Stimulated activated CD8-positive, alpha-beta memory T cell treated with anti-CD3 and anti-CD28 coated beads, Interleukin-7, amount 100 ng/mL, for 1 hour (primary cell): ENCODE measurements at places on chromosomes 7 and 10.

- DNase-seq, result peak; percentile 21
Measured at GRCh38 chr10:130300608-130301020, 164.4 kb downstream of the GLRX3 start.

- DNase-seq, result no peak
Measured at GRCh38 chr10:51423121-51423452, 276.3 kb downstream of the CSTF2T start.

GRCh38 chr10:24731942-24732341, 8.3 kb upstream of the ARHGAP21 start:
- no peak for DNase-seq

DNA sequence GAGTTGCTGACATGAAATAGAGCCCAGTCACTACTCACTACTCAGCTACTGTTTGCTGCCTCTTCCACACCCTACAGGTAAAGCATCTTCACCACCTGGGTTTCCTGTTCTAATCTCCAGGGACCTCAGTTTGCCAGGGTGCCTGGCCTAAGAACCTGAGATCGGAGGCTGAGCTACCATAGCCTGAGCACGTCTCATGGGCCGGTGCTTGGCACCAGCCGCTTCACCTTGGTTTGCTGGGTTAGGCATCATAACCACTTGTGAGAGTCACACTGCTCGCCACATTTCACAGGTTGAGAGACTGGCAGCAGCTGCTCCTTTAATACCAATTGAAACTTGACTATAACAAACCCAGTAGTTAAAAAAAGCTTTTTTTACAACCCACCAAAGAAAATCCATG, 75.1 kb downstream of the EMX2 start:
- DNase-seq, result no peak

DNA sequence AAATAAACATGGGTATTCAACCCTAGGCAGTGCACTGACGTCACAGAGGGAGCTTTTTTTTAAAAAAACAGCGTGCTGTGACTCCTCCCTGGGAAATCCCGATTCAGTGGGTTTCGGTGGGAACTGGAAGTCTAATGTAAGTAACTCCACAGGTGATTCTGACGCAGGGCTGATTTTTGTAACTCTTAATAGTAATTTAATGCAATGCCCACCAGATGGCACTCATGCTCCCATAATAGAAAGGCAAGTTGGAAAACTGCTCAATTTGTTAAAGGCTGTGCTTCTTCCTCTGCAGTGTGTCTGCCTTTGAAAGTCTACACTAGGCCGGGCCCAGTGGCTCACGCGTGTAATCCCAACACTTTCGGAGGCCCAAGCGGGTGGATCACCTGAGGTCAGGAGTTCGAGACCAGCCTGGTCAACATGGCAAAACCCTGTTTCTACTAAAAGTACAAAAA, 10.9 kb upstream of the RSU1 start:
- DNase-seq, result peak; percentile 22

GRCh38 chr10:71088054-71088453, 124.3 kb upstream of the UNC5B start:
- DNase-seq, result no peak

GRCh38 chr10:60511477-60512229, 122.0 kb upstream of the ANK3 start:
- DNase-seq, result no peak

GRCh38 chr10:113665806-113666354, 2.0 kb upstream of the NRAP start:
- no peak for DNase-seq

DNA sequence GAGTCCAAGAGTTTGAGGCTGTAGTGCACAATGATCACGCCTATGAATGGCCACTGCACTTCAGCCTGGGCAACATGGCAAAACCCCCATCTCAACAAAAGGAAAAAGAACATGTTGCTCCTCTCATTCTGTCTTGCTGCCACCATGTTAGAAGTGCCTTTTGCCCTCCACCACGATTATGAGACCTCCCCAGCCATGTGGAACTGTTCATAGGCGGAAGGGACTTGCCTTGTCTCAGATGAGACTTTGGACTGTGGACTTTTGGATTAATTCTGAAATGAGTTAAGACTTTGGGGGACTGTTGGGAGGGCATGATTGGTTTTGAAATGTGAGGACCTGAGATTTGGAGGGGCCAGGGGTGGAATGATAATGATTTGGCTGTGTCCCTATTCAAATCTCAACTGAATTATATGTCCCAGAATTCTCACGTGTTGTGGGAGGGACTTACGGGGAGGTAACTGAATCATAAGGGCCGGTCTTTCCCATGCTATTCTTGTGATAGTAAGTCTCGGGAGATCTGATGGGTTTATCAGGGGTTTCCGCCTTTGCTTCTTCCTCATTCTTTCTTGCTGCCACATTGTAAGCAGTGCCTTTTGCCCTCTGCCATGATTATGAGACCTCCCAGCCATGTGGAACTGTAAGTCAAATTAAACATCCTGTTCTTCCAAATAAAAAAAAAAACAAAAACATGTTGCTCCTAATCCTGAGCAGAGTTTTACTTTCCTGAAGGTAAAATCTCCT, 22.3 kb downstream of the DLG5 start:
- no peak for DNase-seq

DNA sequence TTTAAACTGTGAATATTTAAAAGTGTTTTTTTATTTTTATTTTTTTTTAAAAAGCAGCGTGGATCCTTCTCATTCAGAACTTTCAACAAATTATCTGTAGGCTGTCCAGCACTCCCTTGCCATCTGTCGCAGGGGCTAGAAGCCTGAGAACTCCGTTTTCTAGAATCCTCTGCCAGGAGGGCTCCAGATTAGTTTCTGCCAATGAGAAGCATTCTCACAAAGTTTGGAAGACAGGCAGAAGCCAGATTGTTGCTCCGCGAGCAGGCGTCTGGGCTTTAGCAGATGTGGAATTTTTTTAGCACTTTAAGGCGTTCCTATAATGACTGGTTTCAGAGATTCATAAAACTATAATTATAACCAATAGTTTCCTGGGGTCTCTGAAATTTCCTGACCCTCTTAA, 220.9 kb upstream of the KIAA1217 start:
- no peak for DNase-seq

GRCh38 chr10:16505161-16505560, 16.5 kb downstream of the C1QL3 start:
- DNase-seq, result no peak

GRCh38 chr7:125878988-125879387, 949.4 kb upstream of the POT1 start:
- DNase-seq, result no peak

GRCh38 chr7:66877577-66878300, 43.3 kb upstream of the TMEM248 start:
- DNase-seq, result no peak

- DNase-seq, result no peak
Measured at GRCh38 chr7:112058686-112059085, 147.5 kb downstream of the DOCK4 start.

DNA sequence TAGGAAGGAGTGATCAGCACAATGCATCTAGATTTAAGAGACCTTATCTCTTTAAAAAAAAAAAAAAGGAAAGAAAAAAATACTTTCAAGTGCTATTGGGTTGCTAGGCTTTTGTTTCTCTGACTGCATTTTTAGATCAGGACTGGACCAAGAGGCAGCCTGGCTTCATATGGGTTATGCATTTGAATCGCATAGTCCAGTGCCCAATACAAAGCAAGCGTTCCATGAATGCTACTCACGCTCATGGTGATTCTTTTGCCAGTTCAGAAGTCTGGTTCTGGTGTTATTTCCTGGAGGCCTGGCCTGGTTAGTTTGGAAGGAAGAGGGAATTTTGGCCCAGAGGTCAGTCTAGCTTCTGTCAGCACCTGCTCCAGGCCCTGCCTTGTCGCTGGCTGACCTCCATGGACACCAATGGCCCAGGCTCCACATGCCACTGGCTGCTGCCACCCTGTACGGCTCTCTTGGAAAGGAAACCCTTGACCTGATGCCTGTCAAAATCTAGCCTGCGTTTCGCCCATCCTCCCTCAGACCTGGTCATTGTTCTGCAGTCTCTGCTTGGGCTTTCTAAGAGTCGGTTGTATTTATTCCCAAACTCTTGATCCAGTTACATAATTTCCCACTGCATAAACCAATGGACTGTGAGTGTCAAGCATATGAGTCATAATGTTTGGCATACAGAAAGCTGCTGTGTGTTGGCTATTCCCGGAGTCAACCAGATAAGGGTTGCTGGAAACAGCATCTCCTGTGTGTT, 74.3 kb upstream of the MKX start:
- DNase-seq, result no peak

DNA sequence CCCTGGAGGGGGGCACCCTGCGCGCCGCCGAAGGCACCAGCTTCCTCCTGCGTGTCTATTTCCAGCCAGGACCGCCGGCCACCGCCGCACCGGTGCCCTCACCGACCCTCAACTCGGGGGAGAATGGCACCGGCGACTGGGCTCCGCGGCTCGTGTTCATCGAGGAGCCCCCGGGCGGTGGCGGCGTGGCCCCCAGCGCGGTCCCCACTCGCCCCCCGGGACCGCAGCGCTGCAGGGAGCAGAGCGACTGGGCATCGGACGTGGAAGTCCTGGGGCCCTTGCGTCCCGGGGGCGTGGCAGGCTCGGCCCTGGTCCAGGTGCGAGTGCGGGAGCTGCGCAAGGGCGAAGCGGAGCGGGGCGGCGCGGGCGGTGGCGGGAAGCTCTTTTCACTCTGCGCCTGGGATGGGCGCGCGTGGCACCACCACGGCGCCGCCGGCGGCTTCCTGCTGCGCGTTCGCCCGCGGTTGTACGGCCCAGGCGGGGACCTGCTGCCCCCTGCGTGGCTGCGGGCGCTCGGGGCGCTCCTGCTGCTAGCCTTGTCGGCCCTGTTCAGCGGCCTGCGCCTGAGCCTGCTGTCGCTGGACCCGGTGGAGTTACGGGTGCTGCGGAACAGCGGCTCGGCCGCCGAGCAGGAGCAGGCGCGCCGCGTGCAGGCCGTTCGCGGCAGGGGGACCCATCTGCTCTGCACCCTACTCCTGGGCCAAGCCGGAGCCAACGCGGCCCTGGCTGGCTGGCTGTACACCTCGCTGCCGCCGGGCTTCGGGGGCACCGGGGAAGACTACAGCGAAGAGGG, 594 bp downstream of the CNNM1 start:
- DNase-seq, result no peak

- DNase-seq, result no peak
Measured at GRCh38 chr10:121332829-121333765, 265.1 kb downstream of the FGFR2 start.

GRCh38 chr7:105879782-105880181, 3.4 kb upstream of the ATXN7L1 start:
- no peak for DNase-seq

- DNase-seq, result no peak
Measured at GRCh38 chr7:97246317-97246716, 128.8 kb downstream of the SDHAF3 start.
